Liver (tissue), 10 donors: ENCODE measurements at places on chromosomes 12 and 14. TPM values are rescaled to one million over a fixed set of nuclear protein-coding genes. Genes with fewer than 3 reads are reported as not detected.

RASSF9 gene
- 0.84 TPM for total RNA-seq

TRAF3 gene
- total RNA-seq, result 12.0 TPM

TESPA1 gene
- total RNA-seq, result 3.2 TPM

GRCh38 chr12:44875954-44876543 is at the start of gene NELL2:
NELL2 (minus strand) TSS chr12:44876315; CDS start chr12:44875869, 446 bp downstream.
- DNase-seq, result no peak

DNA sequence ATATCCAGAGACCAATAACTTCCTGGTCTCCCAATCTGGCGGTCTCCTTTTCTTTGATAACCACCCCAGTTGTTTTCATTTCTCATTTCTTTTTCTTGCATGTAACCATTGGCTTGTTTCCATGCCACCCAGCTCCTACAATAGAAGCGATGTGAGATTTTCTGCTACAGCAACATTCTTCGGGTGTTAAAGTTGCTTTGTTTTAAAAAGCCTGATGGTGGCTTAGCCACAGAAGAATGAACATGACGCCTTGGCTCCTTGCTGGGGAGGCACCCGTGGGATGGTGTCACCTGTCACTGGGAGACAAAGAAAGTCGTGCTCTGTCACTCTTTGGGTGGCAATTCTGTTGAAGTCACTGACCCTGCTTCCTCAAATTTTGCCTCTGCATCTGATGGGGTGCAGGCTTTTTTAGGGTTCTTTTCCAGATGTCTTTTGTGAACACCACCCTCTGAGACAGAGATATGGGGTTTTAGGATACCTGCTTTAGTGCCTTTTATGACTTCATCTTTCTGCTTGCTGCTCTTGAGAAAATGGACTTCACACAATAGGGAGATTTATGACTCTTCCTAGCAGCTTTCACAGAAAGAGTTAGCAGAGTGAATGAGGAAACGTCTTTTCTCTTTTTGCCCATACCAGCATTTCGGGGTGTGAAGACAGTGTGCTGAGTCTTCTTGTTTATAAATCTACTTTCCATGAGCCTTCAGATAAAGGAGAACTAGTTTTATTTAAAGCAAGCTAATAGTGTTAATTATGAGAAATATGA is 265.3 kb upstream of the TBX3 start:
- no peak for DNase-seq

GRCh38 chr14:23612354-23612732 is 23.8 kb upstream of the DHRS2 start:
- no peak for DNase-seq

GRCh38 chr12:91432089-91432488 is 249.5 kb upstream of the DCN start:
- no peak for DNase-seq
